Activated gamma-delta T cell treated with Interleukin-2 at 50 U/mL for 16 hours (primary cell): ENCODE measurements at places on chromosomes 12 and 14.

DNA sequence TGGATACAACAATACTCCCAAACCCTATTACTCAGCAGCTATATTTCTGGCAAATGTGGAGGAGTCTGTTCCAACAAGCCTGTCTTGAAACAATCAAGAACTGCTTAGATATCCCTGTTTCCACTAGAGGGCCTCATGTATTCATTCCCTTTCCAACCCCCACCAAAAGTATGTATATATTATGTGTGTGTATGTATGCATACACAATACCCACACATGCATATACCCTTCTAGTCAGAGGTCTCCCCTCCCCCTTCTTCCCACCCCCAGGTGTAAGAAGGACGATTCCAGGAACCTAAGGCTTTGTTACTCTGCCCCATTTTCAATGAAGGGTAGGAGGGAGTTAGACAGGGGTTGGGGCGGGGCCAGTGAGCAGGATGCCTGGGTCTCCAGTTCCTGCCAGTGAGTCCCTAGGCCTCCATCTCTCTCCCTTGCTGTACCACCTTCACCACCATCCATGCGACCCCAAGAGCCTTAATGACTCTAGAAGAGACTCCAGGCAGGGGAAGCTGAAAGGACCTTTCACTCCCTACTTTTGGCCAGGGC, at the start of gene DGKA:
Gene DGKA, plus strand, starts transcription at position 392 of the 546 bp plus-strand sequence. CDS start 5,342 bp downstream, outside the sequence.
- DNase-seq, result peak; percentile 75

- DNase-seq, result no peak
These were observed 244.4 kb downstream of the ZFP36L1 start for GRCh38 chr14:68548194-68549076.

GRCh38 chr12:76680940-76681339, 83.0 kb upstream of the ZDHHC17 start:
- DNase-seq, result no peak

- DNase-seq, result no peak
These were observed 116.5 kb downstream of the GPHN start for GRCh38 chr14:66624336-66624937.
